ENCODE measurements at places on chromosomes 5 and 9. TPM values are rescaled to one million over a fixed set of nuclear protein-coding genes. Genes with fewer than 3 reads are reported as not detected.

DNA sequence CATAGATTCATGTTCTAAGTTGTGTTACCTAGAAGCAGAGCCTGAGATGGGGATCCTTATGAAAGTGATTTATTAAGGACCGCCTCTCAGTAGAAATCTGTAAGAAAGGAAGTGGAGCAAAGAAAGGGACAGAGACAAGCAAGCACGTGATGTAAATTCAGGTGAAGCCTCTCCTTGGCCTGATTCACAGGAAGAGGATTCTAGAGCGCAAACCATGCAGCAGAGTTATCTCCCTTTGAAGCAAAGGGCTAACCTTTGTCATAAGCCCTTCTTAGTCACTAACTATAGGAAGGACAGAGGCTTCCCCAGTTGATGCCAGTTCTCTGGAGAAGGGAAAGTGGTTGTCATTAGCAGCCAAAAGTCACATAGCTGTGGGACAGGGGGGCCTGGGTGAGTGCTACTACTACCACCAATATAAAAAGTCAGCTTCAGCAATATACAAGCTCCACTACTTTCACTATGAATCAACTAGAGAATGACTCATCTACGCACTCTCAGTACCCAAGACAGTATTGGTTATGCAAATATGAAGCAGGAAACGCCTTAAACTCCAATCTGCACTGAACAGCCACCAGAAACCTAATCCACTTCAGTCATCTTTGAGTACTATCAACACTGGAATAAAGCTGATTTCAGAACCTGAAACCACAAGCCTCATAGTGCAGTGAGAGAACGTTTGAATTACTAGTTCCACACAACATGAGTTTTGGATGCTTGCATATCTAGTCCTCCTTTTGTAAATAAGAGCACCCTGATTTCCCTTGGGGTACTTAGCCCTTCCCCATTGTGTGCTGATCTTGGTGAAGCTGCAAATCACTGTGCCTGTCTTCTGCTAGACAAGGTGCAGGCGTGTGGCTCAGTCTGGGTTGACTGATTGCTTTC, 162.7 kb downstream of the ZNF608 start:
- DNase-seq, result peak; percentile 20

GRCh38 chr5:166648736-166649135, 1642.7 kb upstream of the WWC1 start:
- DNase-seq, result no peak

- DNase-seq, result no peak
These were observed at the start of gene SLCO6A1 for GRCh38 chr5:102498271-102499034. TSS of gene SLCO6A1 (minus strand) at chr5:102499001. CDS start at chr5:102498844, 157 bp downstream.

GRCh38 chr5:45639040-45639439, 57.1 kb downstream of the HCN1 start:
- DNase-seq, result no peak

DNA sequence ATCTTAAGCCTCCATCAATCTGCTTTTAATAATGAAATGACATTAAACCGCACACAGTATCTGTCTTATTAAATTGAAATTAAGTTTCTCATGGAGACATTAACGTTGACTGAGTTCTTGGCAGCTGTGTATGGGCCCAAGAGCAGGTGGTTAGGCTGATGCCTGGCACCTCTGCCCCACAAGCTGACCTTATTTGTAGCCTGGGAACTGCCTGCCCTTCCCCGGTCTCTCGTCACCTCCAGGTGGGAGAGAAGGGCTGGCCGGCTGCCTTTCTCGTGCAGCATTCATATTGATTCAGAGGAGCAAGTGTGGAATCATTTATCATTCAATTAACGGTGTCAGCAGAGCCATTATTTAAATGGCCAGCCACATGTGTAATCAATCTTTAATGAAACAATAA, 53.0 kb upstream of the FCN1 start:
- DNase-seq, result no peak

DNA sequence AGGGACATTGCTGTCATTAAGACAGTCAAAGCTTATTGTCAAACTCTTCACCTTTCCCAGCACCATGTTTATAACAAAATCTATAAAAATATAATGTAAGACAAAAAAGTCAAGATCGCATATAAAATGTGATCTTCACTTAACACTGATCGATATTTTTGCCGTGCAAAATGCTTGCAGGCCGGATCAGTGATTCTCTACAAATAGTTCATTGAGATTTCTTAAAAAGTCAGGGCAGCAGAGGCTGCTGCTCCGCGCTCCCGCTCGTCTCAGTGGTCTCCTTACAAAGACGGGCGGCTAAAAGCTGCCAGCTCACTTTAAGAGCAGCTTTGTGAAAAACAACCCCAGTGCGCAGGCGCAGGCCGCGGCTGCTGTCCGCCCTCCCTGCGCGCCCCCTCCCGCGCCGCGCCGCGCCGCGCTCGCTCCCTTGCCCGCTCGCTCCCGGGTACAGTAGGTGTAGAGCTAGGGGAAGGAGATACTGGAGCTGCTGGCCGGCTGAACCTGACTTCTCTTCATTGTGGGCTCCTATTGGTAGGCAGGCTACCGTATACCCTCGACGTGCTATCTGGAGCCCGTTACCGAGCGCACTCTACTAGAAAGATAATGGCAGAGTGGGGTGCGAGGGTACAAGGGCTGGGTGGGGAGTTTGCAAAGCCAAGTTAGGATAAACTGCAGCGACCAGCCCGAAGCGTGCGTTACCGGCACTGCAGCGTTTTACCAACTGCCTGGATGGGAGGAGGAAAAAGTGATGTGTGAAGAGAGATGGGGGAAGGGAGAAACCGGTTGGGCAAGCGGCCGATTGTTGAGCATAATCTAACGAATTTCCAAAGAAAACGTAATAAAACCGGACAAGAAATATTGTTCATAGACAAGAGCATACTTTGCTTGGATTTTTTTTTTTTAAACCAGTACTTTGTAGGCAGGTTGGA, at the start of gene ARRDC3:
Gene ARRDC3, minus strand, starts transcription at position 291 of the 929 bp plus-strand sequence. Its CDS starts 225 bp downstream, at position 66.
- DNase-seq, result peak; percentile 98

GRCh38 chr5:27172693-27173092, 134.3 kb upstream of the CDH9 start:
- DNase-seq, result no peak

- no peak for DNase-seq
These were observed 217.2 kb downstream of the DAB2IP start for GRCh38 chr9:121868626-121869025.

CDX1 gene
- total RNA-seq, result not detected

PRRX2 gene
- 20.1 TPM for total RNA-seq

HTR1A gene
- not detected for total RNA-seq

UBE2QL1 gene
- not detected for total RNA-seq

KCNIP1 gene
- 0.43 TPM for total RNA-seq

PCDHGA7 gene
- 0.07 TPM for total RNA-seq

ABLIM3 gene
- 3.8 TPM for total RNA-seq

Data from MG63 (cell line).